T-helper 1 cell (primary cell): ENCODE measurements at places on chromosomes 5 and 9.

- no peak for DNase-seq
These were observed 624.5 kb downstream of the RAB3C start for GRCh38 chr5:59207401-59207800.

DNA sequence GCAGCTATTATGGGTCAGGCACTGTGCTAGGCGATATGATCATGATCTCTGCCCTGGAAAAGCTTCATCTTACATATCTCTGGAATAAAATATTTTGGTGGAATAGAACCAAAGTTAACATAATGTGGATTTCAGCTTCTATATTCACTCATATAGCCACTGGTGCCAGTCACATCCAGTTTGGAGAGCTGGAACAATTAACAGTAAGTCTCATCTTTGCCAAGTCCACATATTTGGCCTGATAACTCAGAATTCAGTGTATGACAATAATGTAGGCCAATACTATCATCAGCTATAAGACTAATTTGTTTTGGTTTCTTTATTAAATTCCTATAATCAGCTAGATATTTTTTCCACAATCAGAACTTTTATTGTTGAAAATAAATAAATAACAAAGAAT, 5.9 kb upstream of the FAM13B start:
- DNase-seq = no peak

DNA sequence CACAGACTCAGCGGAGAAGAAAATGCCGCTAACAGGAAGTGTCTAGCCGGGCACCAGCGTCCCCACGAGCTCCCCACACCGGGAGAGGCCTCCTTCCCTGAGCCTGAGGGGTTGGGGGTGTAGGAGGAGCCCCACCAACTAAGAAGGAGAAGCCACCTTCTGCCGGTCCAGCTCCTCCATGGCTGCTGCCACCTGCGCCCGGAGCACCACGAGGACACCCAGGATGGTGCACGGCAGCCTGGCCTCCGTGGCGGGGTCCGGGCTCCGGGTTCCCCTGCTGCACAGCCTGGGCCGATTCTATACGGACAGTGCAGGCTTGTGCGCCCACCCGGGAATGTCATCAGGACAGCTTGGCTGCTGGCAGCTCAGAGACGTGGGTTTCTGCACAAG, 297 bp downstream of the LCN8 start:
- DNase-seq = no peak

DNA sequence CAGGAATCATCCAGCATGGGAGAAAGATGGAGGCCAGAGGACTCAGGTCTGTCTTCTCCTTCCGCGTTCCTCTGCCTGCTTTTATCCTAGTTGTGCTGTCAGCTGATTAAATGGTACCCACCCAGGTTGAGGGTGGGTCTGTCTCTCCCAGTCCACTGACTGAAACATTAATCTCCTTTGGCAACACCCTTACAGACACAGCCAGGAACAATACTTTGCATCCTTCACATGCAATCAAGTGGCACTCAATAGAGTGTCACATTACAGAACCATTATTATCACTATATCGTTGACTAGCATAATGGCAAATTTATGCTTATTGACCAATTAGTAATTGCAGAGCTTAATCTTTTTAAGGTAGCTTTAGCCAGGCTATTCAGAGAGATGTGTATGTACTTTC, 64.8 kb downstream of the UNC13B start:
- no peak for DNase-seq

DNA sequence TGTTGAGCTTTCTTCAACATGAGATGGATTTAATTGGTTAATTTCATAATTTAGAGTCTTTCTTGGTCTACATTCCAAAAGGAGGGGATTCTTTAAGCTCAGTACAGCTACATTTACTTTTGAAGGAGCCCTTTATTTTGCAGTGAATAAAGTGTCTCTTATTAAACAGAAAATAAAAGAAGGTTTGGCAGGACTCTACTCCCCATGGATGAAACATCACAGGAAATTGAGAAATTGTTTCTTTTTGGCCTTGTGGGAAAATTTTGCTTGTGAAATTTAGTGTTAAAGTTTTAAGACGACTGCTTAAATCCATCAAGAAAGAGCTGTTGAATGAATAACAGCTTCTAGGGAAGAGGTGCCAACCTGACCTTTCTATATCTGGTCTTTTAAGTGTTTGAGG, 187.7 kb downstream of the NTRK2 start:
- DNase-seq = no peak

DNA sequence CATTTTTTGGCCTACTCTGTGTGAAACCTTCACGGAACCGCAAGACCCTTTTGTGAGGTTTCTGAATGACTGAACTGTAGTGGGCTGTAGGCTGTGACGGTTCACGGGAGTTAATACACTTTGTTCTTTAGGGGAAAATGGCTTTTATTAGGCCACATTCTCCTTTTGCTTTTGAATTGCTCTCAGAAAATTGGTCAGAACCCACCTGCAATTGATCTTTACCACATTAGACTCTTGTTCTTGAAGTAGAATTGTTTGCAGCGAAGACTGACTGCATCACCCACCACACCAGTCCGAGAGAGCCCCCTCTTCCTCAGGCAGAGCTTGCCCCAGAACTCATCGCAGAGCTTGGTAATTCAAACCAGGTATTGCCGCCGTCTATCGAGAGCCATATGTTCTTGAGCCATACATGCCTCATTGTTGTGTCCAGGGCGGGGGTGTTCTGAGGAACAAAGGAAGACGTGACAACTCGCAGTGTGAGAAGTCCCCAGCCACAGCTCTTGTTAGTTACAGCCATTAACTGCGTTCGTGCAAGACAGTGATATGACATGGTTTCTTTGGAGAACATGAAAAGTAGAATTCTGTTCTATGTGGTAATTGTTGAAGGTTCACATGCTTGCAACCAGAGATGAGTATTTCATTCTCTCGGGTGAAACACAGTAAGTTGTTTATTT, 166.4 kb upstream of the OTULINL start:
- no peak for DNase-seq

DNA sequence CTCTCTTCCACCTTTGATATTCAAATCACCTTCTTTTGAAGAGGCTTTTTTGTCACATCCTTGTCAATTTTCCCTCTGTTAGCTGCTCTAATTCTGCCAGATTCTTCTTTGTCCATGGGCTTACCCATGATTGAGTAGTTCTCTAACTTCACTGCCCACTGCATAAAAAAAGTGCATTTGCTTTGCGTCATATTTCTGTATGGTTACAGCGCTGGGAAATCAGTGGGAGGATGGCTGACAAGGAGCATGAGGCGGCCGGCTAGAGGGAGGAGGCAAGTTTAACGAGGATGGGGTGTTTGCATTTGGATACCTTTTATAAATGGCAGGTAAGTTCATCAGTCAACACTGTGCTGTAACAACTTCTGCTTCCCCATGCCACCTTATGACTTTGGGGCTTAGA, 116.5 kb upstream of the LHFPL2 start:
- DNase-seq = no peak

GRCh38 chr5:15719784-15720183, 219.8 kb downstream of the FBXL7 start:
- DNase-seq = no peak
